ENCODE measurements at places on chromosomes 1 and 21. TPM values are rescaled to one million over a fixed set of nuclear protein-coding genes. Genes with fewer than 3 reads are reported as not detected.

Gene VSIG8
- total RNA-seq = not detected

Gene FALEC
- total RNA-seq = not detected

Gene CATSPER4
- not detected for total RNA-seq

Gene TSPAN2
- total RNA-seq = not detected

Gene ATAD3B
- total RNA-seq = 22.4 TPM

Gene GCSAML
- not detected for total RNA-seq

Gene PAX7
- not detected for total RNA-seq

Gene SPOCD1
- 15.0 TPM for total RNA-seq

Gene ZNF644
- total RNA-seq = 62.3 TPM

Gene TIAM1
- total RNA-seq = 65.7 TPM

Gene SPRR2A
- total RNA-seq = not detected
